Activated CD8-positive, alpha-beta memory T cell treated with anti-CD3 and anti-CD28 coated beads for 1 hour (primary cell): ENCODE measurements at places on chromosomes 1 and 21.

GRCh38 chr1:214066936-214067335, 79.2 kb downstream of the PROX1 start:
- no peak for DNase-seq

GRCh38 chr1:157278383-157279137, 140.4 kb upstream of the ETV3 start:
- DNase-seq = no peak

GRCh38 chr1:65209005-65209885, 61.2 kb downstream of the AK4 start:
- DNase-seq = no peak

- DNase-seq = no peak
These were observed 1.4 kb downstream of the CSRP1 start for GRCh38 chr1:201505503-201505890.

- no peak for DNase-seq
These were observed 76.8 kb upstream of the TRABD2B start for GRCh38 chr1:48073798-48074530.

DNA sequence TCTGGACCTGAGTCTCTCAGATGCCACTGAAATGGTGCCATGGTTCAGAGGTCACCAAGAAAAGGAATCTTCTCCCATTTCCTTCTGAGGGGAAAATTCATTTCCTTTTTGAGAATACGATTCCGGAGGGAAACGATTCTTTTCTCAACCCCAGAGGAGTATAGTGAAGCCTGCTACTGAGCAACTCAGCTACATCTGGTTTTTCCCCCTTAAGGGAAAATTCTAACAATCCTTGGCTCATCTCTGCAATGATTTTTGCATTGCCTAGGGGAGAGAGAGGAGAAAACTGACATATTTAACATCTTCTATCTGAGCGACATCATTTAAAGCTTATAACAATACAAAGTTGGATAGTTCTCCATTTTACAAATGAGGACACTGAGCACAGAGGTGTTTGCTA, 22.4 kb upstream of the KANK4 start:
- DNase-seq = no peak
